ENCODE measurements at places on chromosomes 16 and 17. TPM values are rescaled to one million over a fixed set of nuclear protein-coding genes. Genes with fewer than 3 reads are reported as not detected.

Gene NPIPA3
- 4.7 TPM for polyA plus RNA-seq

Gene B3GNT9
- 40.1 TPM for polyA plus RNA-seq

Gene CHRNE
- polyA plus RNA-seq, result 1.4 TPM

Gene RSAD1
- 31.2 TPM for polyA plus RNA-seq

Gene RHBDF1
- polyA plus RNA-seq, result 29.9 TPM

Gene CD68
- 32.3 TPM for polyA plus RNA-seq

DNA sequence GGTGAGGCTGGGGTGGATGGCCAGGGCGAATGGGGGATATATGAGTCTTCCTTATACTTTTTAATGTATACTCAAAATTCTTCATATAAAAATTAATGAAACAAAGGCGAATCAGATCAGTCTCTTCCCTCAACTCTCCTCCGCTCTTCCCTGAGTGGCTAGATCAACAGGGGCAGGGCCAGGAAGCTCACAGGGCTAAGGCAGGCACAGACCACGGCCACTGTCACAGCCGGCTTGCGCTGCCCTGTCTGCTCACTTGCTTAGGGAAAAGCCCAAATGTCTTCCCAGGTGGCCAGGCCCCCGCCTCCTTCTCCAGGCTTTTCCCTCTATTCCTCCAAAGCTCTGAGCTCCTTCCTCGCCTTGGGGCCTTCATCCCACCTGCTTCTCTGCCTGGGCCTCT, 6.0 kb downstream of the GRIN2C start:
- DNase-seq, result no peak

- DNase-seq, result no peak
Observed at GRCh38 chr16:85844786-85845185, 45.3 kb downstream of the COX4I1 start.

DNA sequence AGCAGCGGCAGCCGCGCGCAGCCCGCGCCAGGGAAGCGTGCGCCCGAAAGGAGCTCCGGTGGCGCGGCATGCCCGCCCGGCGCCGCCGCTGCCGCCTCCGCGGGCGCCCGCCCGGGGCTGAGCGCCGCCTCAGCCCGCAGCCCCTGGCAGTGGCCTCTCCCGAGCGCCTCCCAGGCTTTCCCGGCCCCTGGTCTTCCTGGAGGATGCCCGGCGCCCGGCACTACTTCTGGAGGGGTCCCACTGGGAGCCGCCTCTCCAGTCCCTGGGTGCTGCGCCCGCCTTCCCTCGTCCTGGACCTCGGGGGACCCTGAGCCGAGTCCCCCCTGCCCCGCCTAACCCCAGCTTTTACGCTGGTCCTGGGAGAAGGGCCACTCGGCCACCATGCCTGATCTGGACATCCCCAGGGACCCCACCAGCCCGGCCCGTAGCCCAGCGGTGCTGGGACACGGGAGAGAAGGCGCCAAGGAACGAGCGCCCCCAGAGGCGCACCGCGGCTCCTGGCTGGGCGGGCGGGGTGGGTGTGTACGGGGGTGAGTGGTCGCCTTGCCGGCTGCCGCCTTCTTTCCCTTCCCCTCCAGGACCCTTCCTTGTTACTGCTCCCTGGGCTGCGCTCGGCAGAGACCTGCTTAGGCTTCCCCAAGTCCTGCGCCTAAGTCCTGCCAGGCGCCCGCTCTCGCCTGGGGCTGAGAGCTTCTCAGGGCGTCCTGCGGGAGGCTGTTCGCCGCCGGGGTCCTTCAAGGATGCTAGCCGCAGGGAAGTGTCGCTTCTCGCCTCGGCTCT, 704 bp downstream of the ASIC2 start:
- no peak for DNase-seq

DNA sequence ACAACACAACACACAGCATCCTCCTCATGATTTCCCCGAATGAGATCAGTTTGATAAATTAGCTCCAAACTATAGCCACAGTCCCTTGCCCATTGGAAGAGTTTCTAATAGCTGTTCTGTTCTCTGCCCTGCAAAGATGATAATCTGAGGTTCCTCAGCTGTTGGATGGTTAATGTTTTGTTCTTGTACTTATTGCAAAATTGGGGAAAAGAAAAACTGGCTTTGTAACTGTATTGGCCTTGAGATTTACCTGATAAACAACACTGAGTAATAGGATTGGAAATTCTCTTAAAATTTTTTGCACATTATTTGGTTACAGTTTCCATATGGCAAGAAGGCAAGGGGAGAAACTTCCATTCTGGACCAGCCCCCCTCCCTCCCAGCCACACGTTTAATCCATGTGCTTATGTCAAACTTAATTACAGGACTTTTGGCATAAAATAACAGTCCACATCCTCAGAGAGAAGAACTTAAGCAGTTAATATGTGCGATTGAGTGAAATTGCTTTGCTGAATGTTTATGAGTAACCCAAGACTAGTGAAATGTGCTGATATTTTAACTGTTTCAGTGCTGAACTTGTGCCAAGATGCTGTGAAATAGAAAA, 119.1 kb upstream of the ZFHX3 start:
- no peak for DNase-seq

DNA sequence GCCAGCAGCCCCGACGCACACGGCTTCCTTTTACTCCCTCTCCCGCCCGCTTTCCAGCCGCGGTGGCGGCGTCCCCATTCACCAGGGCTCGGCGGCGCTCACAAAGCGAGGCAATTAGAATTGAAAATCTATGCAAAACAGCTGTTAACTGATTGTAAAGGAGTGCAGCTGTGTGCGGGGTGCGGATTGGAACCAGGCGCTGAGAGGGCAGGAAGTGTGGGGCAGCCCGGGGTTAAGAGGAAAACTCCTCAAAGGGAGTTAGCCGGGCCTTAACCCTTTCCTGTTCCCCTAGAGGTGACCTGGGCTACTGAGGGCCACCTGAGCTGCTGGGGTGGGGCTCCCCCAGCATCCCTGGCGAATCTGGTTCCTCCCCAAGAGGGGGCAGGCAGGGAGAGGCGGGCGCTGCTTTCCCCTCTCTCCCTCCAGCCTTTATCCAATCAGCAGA, 5.8 kb upstream of the GSE1 start:
- no peak for DNase-seq

DNA sequence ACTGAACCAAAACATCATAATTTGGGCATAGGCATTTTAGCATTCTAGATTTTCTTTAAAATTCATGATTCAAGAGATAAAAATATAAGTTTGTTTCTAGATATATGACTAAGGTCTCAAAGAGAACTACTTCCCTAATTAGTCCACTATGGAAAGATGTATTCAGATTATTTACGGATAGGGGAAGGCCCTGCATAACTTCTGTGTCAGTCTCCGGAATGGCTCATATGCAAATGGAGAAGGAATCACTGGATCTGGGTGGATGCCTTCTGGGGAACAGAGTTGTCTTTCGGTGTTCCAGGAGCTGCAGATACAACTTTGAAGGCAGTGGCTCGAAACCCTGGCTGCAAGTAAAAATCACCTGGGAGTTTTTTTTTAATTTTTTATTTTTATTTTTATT, 17.1 kb upstream of the WFIKKN2 start:
- no peak for DNase-seq

GRCh38 chr17:19239544-19239943, 2.4 kb downstream of the EPN2 start:
- DNase-seq, result no peak

GRCh38 chr16:705431-706188, at the start of gene FBXL16:
Gene FBXL16, minus strand, starts transcription at chr16:705801. Its CDS starts 8,396 bp downstream, at chr16:697405.
- DNase-seq, result no peak

DNA sequence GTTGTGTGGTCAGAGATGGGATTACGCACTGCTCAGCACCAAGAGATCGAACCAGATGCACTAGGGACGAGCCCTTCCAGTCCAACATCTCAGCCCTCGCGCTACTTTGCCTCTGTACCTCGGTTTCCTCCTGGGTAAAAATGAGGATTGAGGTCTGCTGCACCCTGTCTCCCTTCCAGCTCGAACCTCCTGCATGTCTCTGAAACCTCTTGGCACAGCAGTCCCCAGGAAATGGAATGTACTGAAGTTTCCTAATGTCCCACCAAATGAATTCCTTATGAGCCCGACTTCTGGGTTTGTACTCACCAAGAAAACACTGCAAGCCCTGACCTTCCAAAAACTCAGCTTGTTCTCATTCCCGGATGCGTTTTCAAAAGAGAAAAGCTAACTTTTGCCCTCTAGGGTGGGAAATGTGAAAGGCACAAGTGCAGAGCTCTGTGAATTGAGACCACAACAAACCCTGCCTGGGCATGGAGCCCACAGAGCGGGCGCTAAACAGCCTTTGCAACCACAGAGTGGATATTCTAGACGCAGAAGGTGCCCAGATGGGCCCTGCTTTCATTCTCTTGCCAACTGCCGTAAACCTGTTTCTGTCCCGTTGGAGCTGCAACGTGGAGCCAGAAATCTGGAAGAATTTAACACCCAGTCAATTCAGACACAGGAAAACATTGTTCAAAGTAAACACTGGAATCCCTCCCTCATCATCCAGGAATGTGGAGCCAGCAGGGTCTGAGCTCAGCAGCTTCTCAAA, 10.3 kb downstream of the CDRT4 start:
- DNase-seq, result no peak

DNA sequence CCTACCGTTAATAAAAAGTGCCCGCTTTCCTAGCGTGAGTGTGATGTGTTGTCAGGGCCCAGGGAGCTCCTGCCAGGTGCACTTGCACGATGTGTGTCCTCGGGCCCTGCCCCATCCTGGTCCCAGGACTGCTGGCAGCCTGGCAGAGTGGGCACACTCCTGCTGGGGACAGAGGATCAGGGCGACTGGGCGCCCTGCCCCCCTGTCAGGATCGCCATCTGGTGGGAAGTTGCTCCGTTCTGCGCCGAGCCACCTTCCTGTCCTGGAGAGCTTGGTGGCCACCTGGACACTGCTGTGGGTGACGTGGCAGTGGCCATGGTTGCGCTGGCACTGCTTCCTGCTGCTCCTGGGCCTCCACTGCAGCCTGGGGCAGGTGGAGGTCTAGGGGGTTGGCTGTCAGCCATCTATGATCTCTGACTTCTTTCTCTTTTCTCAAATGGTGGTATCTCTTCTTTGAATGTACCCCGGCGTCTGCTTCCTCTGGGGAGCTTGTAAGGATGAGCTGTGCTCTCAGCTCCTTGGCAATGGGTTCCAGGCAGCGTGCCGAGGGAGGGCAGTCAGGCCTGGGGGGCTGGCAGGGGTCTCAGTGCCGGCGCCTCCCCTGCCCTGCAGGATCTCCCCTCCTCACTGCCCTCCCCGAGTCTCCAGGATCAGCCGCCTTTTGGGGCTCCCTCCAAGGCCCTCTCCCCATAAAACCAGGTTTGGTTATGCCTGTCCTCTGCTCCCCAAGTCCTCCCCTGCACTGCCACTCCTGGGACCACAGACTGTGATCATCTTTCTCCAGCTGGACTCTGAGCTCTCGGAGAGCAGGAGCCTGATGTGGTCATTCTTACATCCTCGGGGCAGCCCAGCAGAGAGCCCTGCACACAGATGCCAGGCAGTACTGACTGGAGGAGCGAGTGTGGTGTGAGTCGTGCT, 76.9 kb downstream of the AMFR start:
- no peak for DNase-seq

DNA sequence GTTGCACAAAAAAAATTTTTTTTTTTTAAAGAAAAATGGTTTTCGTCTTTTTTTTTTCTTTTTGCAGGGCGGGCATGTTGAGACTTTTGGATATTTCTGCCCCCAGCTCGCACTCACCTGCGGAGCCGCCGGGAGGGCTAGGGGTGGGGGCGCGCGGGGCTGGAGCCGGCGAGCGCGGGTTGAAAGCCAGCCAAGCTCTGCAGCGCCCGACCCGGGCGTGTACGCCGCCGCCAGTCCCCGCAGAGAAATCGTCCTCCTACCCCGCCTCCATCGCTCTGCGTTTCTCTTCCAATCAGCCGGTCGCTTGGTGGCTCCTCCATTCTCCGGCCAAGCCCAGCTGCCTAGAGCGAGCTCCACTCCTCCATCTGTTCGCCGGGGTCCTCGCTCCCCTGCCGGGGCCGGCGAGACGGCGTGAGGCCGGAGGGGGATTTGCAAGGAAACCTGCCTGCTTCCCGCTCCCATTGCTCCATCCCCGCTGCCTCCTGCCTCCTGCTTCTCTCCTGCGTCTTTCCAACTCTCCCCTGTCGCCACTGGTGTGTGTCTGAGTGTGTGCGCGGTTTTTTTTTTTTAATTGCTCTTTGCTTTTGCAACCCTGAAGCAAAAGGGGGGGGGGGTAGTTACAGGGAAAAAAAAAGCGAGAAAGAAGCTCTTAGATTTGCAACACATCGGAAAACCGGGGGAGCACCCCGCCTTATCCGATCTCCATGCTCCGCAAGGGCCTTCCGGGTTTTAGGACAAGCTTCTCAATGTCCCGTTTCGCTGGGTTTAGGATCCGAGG, 1.8 kb upstream of the UBTF start:
- peak; percentile 59 for DNase-seq

GRCh38 chr17:44928950-44929720, 13.8 kb upstream of the GFAP start:
- no peak for DNase-seq

DNA sequence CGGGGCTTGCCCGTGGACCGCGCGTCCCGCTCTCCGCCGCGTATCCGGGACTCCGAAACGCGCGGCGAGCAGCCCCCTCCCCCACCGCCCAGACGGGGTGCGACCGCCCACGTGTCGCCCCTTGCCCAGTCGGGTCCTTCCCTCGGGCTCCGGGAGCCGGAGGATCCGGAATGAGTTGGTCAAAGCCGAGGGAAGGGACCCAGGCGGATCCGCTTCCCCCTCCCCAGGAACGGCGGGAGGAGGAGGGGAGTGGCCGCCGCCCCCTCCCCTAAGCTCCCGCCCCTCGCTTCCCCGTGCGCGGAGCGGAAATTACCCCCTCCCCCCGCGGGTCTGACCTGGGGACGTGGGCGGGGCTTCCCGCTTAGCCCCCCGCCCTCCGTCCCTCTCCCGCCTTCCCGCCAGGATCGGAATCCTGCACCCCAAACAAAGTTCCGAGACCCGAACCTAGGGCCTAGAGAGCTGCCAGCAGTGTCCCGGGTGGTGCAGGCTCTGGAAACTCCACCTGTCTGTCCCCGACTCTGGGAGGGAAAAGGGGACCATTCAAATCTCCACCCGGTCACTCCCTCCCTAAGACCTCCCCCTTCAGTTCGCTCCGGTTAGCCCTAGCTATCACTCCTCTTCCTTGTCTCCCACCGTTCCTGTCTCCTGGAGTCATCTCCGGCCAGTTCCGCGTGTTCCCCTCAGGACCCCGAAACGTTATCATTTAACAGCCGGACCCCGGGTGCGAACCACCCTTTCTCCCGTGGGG, 1.0 kb upstream of the IGF2BP1 start:
- DNase-seq, result no peak

DNA sequence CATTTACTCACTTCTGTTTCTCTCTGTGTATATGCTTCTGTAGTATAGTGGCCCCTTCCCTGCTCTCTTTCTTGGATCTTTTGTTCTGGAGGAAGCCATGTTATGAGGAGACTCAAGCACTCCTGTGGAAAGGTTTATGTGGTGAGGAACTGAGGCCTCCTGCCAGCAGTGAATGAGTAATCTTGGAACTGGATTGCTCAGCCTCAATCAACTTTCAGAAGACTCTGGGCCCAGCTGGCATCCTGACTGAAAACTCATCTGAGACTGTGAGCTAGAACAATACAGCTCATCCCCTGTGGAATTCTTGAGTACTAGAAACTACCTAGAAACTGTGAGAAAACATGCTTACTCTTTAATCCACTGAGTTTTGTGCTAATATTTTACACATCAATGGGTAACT, 133.1 kb upstream of the ZKSCAN2 start:
- DNase-seq, result no peak
